ENCODE measurements at places on chromosomes 4 and X. TPM values are rescaled to one million over a fixed set of nuclear protein-coding genes. Genes with fewer than 3 reads are reported as not detected.

DNA sequence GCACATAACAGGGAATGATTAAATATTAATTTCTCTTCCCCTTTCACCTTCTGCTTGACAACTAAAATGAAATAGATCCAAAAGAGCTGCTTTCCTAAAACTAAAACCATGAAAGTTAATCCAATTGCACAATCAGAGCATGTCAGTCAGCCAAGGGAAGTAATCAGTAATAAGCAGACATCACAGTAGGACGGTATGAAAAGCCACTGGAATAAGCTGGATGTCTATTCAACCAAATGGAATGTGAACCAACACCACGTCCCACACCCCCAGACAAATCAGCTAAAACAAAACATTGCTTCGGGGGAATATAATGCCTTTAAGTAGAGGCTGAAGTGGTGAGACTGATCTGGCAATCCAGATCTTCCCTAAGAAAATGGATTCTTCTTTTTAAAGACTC, 859.4 kb upstream of the FTHL17 start:
- no peak for DNase-seq

DNA sequence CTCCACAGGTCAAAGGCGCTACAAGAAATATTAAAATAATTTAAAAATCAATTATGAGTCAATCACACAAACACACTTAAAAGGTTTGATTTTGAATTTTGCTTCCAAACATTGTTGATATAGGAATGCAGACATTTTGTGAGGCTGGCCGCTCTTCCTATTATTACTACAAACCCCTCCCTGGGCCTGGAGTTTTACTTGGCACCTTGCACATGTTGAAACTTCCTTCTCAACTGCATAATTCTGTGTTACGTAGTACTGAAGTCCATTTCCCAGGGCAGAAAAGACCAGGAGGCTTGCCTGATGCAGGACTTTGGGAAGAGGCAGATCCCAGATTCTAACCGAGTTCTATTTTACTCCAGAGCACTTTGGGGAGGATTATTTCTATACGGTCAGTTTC, 71.5 kb downstream of the CYTL1 start:
- no peak for DNase-seq

XG gene
- 0.06 TPM for polyA plus RNA-seq

DNA sequence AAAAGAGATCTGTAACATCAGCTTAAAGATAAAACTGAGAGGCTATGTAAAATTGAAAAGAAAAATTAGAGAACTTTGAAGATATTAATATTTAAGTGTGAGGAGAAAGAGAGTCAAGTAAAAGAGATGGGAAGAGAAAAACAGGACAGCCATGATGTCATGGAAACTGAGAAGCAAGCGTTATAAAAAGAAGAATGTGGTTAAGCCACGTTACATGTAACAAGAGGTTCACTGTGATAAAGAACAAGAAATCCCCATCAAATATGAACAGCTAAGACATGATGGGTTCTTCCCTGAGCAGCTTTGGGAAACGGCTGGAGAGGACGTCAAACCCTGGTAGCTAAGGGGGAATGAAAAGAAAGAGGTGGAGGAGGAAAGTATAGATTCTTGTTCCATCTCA, 1269.3 kb upstream of the TENM3 start:
- DNase-seq: no peak

- no peak for DNase-seq
Measured at GRCh38 chr4:40210776-40211175, 13.9 kb downstream of the RHOH start.

BDH2 gene
- 214 TPM for polyA plus RNA-seq

CTAG1A gene
- polyA plus RNA-seq: not detected

DNA sequence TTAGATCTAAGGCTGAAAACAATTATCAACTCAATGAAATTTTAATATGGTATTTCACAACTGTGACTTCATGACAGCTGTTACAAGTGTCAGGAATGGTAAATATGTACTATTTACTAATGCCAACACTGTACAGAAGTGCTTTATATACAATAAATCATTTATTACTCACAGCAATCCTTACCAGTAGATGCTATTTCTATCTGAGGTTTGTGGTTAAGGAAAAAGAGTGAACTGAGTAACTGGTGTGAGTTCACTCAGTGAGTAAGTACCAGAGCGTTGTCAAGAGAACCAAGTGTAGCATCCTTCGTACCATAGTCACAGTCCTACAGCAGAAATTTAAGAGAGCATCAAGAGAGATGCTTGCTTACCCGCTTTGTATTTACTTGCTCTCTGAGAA, 23.3 kb downstream of the MTHFD2L start:
- DNase-seq: no peak

VSIG1 gene
- polyA plus RNA-seq: 0.22 TPM

GRCh38 chrX:69070949-69071650, 94.2 kb downstream of the PJA1 start:
- DNase-seq: no peak

GRCh38 chr4:2393353-2394270, 24.8 kb downstream of the ZFYVE28 start:
- no peak for DNase-seq

DNA sequence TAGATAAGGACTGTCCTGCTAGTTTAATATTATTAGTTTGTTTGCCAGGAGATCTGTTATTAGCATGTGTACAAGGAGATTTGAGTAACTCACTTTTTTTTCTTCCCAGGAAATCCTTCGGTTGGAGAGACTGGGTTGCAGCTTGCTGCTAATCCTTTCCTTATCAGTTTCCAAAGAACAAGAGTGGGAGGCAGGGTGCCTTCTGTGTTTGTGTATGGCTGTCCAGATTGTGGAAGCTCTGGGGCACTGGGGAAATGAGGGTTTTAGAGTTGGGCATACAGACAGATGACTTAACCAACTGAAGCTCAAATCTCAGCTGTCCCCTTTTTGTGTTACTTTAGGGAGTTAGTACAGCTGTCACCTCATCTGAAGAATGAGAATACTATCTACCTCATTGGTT, 12.6 kb upstream of the SUPT20HL1 start:
- DNase-seq: no peak

DNA sequence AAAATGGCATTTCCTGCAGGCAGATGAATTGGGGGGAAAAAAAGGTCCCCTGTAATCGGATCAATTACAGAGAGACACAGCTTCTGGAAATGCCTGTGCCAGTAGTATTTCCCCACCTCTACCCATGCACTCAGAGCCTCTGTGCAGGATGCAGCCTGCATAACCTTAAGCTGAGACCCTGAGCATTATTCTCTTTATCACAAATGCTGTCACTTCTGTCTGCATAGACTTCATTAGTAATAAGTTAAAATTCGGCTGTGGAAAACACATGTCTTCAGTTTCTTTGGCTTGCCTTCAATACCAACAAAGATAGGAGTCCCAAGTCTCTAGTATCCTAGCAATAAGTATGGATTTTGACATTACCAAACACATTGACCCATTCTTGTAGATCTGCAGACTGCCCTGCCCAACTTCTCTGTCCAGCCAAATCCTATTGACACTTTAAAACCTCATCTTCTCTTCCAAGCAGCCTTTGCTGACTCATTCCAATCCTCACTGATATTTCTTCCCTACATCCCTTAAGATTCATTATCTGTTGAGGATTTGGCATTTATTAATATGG, 70.8 kb downstream of the LUZP4 start:
- no peak for DNase-seq

DNA sequence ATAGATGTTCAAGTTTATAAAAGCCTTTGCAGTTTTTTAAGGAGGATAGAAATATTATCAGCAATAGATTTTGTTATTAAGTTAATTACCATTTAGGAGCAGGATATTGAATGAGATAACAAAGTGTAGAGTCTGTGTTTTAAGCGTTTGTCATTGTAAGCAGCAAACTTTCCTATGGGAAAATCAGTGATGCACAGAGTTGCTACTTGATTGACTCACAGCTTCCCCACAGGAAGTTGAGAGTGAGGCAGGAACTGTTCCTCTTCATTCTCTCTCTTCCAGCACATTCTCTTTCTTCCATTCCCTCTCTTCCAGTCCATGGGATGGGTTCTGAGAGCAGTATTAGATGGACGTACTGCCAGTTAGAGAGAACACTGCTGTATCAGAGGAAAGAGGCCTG, 867.7 kb upstream of the AGA start:
- DNase-seq: no peak

GRCh38 chr4:26751838-26752237, 108.8 kb upstream of the STIM2 start:
- no peak for DNase-seq

- DNase-seq: no peak
Measured at GRCh38 chrX:97849951-97850350, 966.2 kb downstream of the RPA4 start.

GRCh38 chrX:53711436-53711835, 24.9 kb upstream of the HUWE1 start:
- DNase-seq: no peak

DNA sequence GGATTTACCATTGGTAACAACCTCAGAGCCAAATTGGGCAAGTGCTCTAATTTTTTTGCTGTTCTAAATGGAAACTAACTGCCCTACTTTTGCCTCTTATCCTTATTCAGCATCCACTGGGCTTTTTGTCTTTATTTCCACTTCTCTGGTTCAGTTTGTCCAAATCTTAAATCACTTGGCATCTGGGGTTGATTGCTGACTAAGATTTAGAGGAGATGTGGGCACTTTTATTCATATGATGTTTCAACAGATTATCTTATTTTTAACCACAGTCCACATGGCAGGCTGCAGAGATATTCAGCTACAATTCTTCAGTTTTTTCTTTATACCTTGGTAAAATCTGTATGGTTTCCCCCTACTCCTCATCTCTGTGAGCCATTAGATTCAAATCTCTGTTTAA, 1161.4 kb upstream of the PCDH7 start:
- DNase-seq: no peak

Data from large intestine (tissue), 12 donors.